ENCODE measurements at places on chromosomes 3 and 15.

DNA sequence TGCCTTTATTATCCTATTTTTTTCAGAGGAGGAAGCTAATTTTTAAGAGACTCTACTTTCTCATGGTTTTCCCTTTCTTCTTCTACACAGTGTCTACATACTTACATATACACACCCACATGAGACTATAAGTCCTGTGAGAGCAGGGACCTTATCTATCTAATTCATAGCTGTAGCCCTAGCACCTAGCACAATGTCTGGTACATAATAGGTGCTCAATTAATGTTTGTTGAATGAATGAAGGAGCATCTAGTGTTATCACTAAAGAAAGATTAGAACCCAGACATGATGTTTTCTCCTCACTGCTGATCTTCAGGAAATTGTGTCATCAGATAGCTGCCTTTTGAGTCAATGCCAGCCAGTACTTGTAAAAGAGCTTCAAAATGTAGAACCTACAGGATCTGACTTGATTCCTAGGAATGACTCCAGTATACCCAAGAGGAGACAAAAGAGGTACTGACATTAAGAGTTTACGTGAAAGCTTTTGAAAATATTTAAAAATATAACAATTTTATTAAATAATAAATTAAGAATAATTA is 2.5 kb downstream of the SCG5 start:
- DNase-seq: no peak

GRCh38 chr15:24898715-24899272 is 56.0 kb upstream of the SNRPN start:
- DNase-seq: no peak

GRCh38 chr3:195897081-195897852 is 11.1 kb downstream of the TNK2 start:
- no peak for DNase-seq

- DNase-seq: no peak
These were observed 171.0 kb upstream of the RARB start for GRCh38 chr3:25257026-25257425.

DNA sequence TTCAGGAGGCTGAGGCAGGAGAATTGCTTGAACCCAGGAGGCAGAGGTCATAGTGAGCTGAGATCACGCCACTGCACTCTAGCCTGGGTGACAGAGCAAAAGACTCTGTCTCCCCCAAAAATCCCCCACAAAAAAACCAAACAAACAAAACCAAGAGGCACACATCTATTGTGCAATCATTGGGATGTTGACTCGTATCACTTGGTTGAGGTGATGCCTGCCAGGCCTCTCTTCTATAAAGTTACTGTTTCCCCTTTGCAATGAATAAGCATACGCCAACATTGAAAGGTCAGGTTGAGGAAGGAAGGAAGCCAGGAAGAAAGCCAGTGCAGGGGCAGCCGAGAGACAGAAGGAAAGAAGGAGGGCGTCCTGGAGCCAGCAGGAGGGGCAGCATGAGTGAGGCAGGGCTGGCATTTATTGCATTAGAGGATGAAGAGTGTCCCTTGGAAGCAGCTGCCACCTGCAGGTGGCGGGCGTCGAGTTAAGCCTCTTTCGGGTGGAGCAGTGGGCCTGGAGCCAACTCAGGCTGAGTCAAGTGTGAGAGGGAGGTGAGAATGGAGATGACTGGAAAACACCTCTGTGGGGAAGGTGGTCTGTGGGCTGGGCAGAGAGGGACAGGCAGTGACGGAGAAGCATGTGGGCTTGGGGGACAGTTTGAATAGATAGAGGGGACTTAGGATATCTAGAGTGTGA is 8.3 kb upstream of the CSPG4 start:
- peak; percentile 45 for DNase-seq

DNA sequence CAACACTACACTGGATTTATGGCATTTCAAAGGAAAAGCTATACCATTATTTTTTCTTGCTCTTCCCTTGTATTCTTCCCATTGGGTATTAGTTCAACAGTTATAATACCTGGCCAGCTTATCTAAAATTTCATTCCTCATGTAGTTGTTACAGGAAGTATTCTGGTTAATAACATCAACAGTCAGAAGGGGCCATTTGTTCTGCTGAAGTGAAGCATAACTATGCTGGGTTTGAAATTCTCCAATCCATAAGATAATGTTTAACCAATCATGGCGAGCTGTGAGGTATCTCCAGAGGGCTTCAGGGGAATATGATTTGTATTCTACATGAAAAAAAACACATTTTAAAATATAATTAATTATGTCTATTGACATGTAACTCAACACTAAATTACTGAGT is 43.4 kb downstream of the SPG11 start:
- DNase-seq: no peak

DNA sequence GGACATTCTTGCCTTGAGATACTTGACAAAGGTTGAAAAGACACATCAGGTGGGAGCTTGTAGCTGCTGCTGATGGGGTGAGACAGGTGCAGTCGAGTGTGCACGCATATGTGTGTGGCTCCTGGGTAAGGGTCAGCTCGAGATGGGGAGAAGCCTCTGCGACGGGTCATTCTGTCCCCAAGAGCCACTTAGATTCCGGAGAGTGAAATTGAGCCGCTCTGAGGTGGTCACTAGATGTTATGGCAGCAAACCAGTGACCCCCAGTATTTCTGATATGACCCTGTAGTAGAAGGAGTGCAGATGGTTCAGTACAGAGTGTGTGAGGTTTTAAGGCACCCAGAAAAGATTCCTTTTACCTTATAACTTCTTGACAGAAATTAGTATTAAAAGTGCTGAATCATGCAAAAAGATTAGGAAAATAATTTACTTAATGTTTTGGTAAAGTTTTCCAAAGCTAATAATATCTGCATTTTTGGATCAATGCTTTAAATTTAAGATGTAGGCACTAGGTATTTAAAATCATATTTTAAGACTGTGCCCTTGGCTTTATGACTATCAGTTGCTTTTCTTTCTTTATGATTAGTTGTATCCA is 241.9 kb upstream of the TOPAZ1 start:
- no peak for DNase-seq

Data from activated CD4-positive, alpha-beta T cell treated with anti-CD3 and anti-CD28 coated beads, Interleukin-2, Interleukin-6, amounts not matched to agents 100 ng/mL and 50 ng/mL, durations not matched to agents 16 hours and 8 hours (primary cell).